ENCODE measurements at places on chromosomes 5 and 9.

- DNase-seq = no peak
Observed at GRCh38 chr9:124220946-124221451, 36.8 kb upstream of the NEK6 start.

DNA sequence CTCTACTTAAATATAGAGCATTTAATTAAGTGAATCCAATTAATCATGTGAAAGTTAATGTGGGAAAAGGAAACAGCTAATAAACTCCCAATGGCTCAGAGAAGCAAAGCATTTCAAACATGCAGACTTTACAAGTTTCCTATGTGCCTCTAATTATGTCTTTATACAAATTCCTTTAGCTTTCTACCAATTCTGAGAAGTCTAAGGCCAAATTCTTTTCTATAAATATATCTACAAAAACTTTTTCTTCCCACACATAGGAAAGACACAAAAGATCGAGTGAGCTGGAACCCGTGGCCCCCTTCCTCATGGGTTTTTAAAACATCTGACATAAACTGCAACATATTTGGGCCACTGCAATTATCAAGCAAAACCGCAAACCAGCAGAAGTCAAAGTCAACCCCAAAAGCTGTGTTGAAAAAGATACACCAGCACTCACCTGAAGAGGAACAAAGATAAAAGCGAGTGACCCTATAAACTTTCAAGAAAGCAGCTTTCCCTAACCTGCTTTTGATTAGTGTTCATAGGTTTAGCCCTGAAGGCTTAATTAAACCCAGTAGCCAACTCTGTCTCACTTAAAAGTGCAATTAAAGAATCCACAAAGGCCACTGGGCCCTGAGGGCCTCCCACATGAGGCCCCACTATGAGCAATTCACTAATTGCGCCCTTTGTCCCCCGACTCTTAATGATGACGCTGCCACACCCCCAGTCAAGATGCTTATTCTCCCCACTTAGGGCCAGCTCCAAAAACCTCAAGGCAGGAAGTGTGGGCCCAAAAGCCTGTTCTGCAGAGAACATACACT lies 12.1 kb downstream of the SEMA5A start:
- no peak for DNase-seq

GRCh38 chr9:36154331-36154952 lies 14.7 kb upstream of the CCIN start:
- DNase-seq = no peak

DNA sequence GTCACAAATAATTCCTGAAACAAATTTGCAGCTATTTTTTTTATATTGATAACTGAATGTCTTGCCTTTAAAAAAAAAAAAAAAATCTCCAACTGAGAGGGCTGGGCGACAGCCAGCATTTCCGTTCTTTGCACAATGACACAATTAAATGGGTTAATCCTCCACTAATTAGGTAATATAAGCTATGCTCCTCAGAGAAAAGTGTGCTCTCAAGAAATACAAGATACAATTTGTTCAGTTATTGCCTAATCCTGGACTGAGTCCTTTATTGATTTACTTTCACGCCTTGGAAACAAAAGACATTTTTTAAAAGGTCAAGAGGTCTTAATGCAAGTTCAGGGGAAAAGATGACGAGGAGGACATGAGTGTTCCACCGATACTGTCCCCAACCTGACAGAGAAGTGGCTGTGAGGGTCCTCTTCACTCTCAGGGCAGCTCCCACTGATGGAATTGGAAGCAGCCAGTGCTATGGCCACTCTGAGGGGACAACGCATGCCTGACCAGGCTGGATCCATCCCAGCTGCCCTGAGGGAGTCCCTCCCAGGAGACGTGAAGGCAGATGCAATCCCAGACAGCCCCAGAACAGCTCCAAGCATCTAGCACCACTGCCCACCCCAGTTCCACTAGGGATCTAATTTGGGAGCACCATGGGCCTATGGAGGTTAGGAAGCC lies 220.7 kb downstream of the GNA14 start:
- DNase-seq = no peak

GRCh38 chr5:130890610-130891009 lies 274.4 kb downstream of the HINT1 start:
- DNase-seq = no peak

DNA sequence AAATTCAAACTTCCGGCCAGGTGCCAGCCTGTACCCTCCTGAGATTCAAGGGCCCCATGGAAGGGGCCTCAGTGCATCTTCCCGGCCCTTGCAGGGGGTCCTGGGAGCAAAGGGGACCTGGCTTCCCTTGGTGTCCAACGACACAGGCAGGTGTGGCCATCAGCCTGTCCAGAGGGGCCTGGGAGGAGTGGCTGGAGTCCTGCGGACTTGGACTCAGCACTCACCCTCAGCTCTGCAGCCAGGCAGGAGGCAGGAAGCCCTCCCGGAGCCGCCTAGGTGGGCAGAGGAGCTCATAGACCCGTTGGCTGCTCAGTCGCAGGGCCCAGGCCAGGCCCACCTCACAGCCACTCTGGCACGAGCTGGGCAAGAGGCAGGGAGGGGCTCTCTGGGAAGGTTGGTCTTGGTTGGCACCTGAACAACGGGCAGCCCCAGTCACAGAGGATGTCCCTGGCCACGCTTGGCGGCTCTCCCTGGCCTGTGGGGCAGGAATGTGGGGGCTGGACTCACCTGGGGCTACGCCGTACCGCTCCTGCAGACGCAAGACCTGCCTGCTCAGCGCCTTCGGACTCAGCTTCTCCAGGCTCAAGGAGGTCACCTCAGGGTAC lies 53.8 kb upstream of the NRARP start:
- no peak for DNase-seq

DNA sequence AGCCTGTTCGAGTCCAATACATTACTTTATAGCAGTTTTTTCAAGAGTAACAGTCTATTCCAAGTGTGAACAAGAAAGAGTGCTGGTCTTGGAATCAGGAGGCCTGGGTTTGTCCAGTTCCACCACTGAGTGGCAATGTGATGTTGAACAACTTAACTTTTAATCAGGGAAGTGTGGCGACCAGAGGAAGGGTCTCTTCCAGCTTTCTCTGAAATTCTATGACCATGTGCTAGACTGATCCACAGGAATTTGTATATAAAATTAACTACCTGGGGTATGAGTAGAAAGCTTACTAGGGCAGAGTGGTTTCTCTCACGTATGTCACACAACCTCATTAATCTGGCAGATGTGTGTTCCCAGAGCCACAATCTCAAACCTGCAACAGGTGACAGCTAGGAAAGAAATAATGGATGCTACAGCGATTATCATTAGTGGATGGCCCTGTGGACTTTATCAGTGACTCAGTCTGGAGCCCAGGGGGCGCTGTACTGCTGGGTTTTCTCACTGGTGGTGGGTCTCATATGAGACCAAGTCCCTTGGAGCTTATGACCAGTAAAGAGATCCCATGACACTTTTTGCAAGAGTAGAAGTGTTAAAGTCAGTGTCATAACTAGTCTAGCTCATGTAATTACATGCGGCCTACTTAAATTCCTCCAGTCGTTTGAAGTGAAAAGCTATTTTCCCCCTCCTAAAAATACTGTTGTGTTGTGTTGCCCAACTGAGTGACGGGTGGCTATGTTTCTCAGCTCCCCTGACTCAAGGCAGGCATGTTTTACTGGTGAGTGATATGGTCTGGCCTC lies 116.5 kb downstream of the GDNF start:
- no peak for DNase-seq

DNA sequence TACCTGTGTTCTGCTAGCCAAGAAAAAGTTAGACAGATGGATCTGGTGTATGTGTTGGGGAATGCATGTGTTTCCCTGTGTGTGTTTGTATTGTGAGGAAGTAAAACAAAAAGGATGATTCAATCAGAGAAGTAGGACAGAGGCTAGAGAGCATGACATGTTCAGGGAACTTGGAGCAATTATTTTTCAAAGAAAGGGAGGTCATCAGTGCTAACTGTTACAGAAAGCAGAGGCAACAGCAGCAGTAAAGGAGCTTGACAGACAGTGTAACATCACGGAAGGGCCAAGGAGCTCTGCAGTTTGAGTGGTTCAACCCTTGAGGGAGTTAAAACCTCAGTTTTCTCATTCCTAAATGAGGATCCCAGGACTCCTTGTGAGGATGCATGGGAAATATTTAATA lies 13.2 kb downstream of the SPINK1 start:
- DNase-seq = no peak

- no peak for DNase-seq
Observed at GRCh38 chr9:25224996-25225395, 453.2 kb downstream of the TUSC1 start.

DNA sequence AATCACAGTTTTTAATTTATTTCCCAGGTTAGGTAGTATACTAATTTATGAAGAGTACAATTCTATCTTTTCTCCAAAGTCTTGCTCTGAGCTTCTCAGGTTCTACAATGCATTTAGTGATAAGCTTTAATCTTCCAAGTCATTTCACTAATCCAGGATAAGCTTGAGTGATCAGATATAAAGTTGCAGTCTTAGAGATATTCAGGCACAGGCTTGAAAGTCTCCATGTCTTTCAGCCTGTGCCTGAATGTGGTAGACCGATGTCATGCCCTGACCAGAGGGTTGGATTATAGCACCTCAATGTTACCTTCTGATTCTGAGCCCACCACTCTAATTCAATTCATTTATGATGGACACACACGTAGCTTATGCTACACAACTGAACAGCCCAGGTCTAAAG lies 3.2 kb downstream of the CRHBP start:
- no peak for DNase-seq

All from stimulated activated CD4-positive, alpha-beta T cell treated with anti-CD3 and anti-CD28 coated beads, Interleukin-1b, Interleukin-23, amount 100 ng/mL, for 1 hour (primary cell).